ENCODE measurements at places on chromosomes 11 and 22.
A peak's percentile ranks its signal among the peaks of the same experiment; 100 is the strongest.

- no peak for DNase-seq
These were observed 4.3 kb downstream of the SMTN start for GRCh38 chr22:31085493-31085824.

DNA sequence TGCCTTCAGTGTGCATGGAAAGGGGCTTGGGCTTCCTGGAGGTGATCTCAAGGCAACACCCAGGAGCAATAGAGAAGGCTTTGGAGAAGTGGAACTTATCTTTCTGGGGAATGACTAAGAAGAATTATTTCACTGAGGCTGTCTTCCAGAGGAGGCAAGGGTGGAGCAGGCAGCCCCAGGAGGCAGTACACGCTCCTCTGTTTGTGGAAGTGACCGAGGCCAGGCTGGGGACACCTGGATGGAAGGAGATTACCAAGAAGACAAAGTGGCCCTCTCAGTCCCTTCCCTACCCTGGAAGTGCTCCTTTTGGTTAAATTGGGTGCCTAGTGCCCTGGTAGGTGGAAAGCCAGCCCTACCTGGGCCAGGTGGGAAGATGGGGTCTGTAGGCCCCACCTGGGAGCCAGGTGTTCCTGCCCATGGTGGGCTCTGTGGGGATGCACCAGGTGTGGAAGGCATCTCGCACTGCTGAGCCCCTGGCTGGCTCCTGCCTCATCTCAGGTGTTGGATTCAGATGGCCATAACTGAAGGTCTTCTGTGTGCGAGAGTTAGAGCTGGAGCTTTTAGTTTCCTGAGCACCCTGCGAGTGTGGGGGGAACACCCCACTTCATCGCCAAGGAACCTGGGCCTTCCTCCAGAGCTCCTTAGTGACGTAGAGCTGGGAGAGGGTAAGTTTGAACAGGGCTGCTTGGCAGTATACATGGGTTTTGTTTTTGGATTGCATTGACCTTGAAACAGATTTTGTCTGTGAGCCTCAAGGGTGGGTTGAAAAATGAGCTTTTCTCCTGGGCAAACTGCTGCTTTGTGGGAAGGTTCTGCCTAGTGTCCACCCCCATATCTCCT, 46.1 kb downstream of the MICAL2 start:
- DNase-seq: no peak

- no peak for DNase-seq
These were observed 132.3 kb downstream of the TRIM44 start for GRCh38 chr11:35794850-35795249.

- DNase-seq: no peak
These were observed 194.6 kb downstream of the INSC start for GRCh38 chr11:15309296-15309695.

DNA sequence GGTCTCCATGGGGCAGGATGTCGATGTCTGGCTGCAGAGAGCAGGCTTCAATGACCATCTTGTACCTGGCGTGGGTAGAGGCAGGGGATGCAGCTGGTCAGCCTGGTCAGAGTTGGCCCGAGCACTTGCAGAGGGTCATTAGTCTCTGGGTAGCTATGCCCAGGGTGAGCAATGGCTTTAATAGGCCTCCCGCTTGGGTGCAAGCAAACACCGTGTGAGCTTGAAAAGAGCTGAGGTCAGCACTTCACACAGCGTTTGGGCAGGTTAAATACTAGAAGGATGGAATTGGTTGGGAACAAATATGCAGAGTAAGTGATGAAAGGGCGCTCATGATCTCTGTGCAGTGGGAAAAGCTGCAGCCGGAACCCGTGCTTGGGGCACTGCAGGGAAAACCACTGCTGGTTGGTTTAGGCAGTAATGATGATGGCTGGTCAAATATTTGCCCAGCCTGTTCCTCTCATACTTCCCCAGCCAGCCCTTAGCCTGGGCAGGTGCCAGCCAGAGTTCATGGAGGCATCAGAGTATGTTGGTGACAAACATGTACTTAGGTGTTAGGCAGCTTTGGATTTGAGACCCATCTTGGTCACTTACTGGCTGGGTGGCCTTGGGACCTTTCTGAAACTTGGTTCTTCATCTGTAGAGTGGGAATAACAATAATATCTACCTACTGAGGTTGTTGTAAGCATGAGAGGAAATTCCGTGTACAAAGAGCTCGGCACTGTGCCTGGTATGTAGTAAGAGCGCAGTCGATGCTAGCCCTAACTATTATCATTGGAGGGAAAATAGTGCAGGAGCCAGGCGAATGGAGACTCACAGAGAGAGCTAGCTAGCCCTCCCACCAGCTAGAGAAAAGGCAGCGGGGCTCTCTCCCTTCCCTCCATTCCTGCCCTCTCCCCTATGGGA, 25.2 kb upstream of the KCNJ11 start:
- DNase-seq: no peak

DNA sequence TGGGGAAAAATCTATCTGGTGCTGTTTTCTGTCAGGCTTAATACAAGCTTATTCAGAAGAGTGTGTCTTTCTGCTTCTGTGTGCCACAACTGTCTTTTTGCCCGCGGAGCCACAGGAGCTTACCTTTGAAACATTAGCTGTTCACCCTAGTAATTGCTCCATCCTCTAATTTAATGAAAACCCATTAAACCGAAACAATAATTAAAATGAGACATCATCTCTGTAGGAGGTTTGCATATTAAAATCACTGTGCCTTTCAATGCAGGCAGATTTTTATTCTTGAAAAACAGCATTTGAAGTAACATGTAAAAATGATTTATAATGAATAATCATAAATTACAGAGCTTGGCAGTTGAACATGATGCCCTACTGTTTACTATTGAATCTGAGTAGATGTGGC, 102.3 kb downstream of the NELL1 start:
- DNase-seq: no peak

GRCh38 chr22:48883211-48883960, 944.3 kb downstream of the BRD1 start:
- no peak for DNase-seq

GRCh38 chr11:79081471-79082031, 359.3 kb downstream of the TENM4 start:
- no peak for DNase-seq

GRCh38 chr11:118437208-118438125, 1.2 kb downstream of the KMT2A start:
- peak; percentile 51 for DNase-seq

GRCh38 chr11:68115285-68115684, 5.9 kb downstream of the CHKA start:
- DNase-seq: no peak

DNA sequence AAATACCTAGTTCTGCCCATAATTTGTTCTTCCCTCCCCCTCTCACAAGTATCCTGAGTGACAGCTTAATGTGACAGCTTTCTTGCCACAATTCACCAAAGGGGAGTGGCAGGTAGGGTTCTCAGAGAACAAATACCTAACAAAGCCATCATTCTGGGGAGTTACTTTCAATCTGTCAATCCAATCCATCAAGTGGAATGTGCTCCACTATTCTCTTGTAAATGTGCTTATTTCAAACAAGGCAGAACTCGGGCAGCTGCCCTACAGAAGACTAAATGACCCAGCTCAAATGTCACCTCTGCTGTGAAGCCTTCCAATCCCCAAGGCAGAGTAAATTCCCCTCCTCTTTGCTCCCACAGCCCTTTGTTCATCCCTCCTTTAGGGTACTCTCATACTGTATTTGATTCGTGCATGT, 27.8 kb downstream of the LGR4 start:
- DNase-seq: no peak

- DNase-seq: no peak
These were observed 12.6 kb upstream of the EIF3M start for GRCh38 chr11:32571039-32571438.

GRCh38 chr11:31652528-31652927, 143.0 kb downstream of the ELP4 start:
- no peak for DNase-seq

DNA sequence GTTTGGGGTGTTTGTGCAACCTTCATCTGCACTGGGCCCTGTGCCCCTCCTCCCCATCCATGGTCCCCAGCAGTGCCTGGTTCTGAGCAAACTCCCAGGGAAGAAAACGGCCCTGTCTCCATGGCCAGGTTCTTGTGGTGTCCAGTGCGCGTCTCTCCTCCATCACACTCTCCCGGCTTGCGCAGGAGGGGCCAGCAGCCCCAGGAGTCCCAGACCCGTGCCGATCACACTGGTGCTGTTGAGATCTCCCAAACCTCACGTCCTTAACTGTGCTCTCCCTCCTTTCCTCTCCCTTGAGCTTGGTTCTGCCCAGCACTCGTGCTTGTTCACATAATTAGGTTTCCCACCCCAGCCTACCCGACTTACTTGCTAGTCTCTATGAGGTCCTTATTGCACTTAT, 10.9 kb upstream of the GRK2 start:
- DNase-seq: no peak

- DNase-seq: no peak
These were observed 25.1 kb upstream of the RELT start for GRCh38 chr11:73350908-73351636.

GRCh38 chr11:68684385-68685356, at the start of gene GAL:
GAL (plus strand) TSS chr11:68684544; CDS start chr11:68684924, 380 bp downstream.
- DNase-seq: no peak

DNA sequence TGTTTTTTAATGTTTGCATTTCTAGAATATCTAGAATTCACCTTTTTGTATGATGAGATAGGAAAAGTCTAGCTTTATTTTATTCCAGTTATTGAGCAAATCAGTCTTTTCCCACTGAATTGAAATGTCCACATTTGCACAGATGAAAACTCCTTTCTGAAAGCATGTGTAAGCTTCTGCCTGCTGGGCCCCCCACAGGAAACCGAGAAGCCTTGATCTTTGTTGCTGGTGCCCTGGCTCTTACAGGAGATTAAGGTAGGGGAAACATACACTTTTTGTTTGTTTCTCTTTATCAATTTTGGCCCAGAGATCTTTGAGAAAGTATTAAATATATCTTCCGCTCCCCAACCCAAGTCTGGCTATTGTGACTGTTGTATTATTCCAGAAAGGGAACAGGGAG, 87.2 kb upstream of the GNAZ start:
- no peak for DNase-seq

GRCh38 chr11:36409152-36409816, 100.8 kb downstream of the TRAF6 start:
- DNase-seq: no peak

- DNase-seq: no peak
These were observed 43.8 kb downstream of the FBLN1 start for GRCh38 chr22:45546333-45547015.

DNA sequence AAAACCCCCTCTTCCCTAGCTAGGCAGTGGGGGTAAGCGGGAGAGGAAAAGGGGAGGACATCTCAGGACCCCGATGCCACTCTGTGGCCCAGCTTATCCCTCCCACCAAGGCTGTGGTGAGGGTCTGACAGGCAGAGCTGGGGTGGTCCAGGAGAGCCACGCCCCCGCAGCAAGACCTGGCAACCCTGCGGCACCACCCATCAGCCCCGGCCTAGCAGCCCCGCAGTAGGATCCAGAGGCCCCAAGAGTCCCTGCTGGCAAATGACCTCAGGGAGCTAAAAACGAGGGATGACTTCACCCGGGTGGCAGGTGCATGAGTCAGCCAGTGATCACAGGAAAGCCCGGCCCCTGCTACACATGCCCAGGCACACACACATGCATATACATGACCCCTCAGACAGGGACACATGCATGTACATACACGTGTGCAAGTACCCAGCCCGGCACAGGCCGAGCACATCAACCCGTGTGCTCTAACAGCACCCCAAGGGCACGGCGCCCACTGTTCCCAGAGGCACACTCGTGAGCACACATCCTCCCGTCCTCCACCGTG, 32.3 kb downstream of the ARVCF start:
- DNase-seq: no peak

DNA sequence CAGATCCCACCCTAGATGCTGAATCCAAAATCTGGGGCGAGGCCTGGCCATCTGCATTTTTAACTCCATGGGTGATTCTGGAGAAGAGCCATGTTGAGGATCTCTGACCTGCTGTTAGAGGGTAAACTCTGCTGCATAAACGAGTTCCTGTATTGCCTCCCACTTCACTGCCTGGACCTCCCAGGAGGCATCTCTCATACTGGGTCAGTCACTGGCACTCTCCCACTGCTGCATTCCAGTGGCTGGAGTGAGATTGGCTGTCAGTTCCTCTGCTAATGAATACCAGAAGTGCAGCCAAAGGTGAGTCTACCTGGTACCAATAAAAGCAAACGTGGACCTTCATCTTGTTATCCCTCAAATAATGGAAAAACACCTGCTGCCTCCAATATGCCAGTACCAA, 10.3 kb downstream of the POLDIP3 start:
- no peak for DNase-seq
